ENCODE measurements at places on chromosomes 6 and 20.
A peak's percentile ranks its signal among the peaks of the same experiment; 100 is the strongest.

DNA sequence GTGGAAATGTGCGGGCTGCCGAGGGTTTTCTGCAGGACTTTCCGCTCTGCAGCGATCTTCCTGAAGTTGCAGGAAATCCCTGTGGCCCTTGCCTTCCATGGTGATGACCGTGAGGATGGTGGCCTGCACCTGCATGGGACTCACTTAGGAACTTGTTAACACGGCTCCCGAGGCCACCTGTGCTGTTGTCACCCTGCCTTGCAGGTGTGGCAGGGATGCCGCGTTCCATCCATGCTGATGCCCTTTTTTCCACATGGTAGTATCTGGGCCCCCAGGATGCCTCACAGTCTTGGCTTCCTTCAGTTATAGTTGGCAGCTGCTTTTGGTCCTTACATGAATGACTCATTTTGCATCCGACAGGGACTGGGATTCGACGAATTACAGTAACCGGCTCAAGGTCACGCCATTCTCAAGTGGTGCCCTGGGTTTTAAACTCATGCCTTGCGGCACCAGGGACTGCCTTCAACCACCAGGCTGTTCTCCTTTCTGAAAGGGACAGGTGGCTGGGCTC, 37.2 kb downstream of the SYNJ2 start:
- DNase-seq = no peak

DNA sequence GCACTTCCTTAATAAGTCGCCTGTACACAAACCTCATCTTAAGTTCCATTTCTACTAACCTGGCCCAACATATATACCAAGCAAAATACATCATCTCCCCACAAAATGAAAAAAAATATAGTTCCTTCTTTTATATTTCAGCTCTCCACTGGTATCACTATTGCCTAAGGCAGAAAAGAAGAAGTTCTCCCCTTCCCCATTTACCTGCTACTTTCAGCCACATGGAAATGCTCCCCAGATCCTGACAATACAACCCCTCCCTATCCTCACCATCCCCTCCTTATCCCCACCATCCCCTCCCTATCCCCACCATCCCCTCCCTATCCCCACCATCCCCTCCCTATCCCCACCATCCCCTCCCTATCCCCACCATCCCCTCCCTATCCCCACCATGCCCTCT, 175.7 kb downstream of the LINC00237 start:
- DNase-seq = no peak

DNA sequence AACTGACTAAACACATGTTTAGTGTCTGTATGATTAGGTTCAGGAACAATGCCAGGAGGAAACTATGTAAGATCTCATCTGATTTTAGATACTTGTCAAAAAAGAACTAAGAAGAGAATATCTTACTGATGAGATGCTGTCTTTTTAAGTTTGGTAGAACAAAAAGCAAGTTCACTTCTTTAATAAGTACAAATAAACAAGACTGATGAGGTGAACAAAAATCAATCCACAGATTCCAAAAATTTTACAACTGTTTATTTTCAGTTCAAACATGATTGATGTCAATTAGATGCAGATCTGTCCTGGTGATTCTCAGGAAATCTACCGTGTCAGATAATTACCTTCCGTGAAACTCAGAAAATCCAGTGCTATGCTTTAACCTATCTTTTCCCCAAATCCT, 24.9 kb downstream of the EPHA7 start:
- DNase-seq = no peak

DNA sequence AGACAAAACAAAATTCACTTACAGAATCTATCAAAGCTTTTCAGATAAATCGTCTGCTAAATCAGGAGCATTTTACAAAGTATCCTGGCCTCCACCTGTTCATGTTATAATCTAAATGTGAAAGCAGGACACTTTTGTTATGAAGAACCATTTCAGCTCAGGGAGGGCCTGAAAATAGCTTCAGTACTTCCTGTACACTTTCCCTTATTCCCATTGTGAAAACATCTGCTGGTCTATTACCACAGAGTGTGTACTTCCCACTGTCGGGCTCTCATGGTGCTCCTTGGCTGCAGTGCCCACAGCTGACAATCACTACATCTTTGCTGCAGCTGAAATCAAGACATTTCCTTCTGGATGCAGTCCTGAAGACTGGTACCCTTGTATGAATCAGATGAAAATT, 128.1 kb downstream of the OPRM1 start:
- no peak for DNase-seq

DNA sequence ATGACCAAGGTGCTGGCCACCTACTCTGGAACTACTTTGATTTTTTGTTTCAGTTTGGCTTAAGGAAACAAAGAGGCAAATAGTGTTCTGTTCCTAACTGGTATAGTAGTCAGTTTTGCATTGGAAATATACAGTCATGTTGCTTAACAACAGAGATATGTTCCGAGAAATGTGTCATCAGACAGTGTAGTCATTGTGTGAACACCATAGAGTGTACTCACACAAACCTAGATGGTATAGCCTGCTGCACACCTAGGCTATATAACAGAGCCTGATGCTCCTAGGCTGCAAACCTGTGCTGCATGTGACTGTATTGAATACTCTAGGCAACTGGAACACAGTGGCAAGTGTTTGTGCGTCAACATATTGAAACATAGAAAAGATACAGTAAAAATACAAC, 80.4 kb downstream of the ARID1B start:
- no peak for DNase-seq

DNA sequence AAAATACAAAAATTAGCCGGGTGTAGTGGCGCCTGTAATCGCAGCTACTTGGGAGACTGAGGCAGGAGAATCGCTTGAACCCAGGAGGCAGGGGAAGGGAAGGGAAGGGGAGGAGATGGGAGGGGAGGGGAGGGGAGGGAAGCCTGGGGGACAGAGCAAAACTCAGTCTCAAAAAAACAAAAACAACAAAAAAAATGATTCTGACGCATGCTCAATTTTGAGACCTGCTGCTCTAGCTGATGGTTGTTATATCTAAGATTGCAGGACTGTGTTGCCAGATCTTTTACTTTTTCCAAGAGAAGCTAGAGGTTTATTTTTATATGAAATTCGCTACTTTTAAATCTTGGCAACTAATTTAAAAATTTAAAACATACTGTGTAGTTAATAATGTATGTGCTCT, 2.4 kb upstream of the WFDC2 start:
- no peak for DNase-seq

- DNase-seq = no peak
These were observed 267.6 kb upstream of the SGK1 start for GRCh38 chr6:134585517-134585873.

GRCh38 chr6:44453146-44453545, 65.6 kb downstream of the CDC5L start:
- DNase-seq = no peak

- DNase-seq = no peak
These were observed 208.1 kb downstream of the PLCB4 start for GRCh38 chr20:9276966-9277468.

- no peak for DNase-seq
These were observed 118.7 kb downstream of the BMP2 start for GRCh38 chr20:6886065-6886729.

- DNase-seq = no peak
These were observed 9.7 kb downstream of the LRRN4 start for GRCh38 chr20:6044115-6044514.

- DNase-seq = no peak
These were observed 114.2 kb upstream of the LY86 start for GRCh38 chr6:6474170-6474920.

- no peak for DNase-seq
These were observed 229.8 kb upstream of the CEP162 start for GRCh38 chr6:84457276-84457675.

- no peak for DNase-seq
These were observed 7.4 kb upstream of the INSM1 start for GRCh38 chr20:20360464-20360863.

- DNase-seq = peak; percentile 60
These were observed at the start of gene OGFRL1 for GRCh38 chr6:71288228-71289038. OGFRL1 (plus strand) TSS chr6:71288811; CDS start chr6:71288937, 126 bp downstream.

- no peak for DNase-seq
These were observed 14.6 kb downstream of the NRSN1 start for GRCh38 chr6:24140591-24140990.

DNA sequence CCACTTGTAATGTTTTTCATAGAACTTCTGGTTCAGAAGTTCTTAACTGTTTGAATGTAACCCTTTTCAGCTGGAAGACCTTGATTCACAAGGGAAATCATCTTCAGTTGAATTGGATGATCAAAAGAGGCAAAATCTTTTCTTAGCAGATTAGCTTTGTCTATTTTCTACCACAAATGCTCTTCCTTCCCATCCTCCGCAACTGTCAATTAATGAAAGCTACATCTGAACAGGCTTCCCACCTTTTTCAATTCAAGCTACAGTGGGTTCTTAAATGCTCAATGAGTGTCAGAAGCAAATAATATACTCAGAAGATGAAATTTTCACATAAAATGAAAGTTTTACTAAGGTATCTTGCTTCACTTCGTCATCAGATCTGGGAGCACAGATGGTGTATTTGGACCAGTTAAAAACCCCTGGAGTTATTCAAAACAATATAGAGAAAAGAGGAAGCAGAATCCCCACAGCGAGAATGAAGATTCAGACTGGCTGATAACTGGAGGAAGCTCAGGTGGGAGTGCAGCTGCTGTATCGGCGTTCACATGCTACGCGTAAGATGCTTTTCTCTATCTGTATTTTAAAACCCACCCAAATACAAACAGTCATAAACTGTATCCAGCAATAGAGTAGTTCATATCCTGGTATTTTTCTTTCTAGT, 19.4 kb downstream of the QRSL1 start:
- DNase-seq = no peak

DNA sequence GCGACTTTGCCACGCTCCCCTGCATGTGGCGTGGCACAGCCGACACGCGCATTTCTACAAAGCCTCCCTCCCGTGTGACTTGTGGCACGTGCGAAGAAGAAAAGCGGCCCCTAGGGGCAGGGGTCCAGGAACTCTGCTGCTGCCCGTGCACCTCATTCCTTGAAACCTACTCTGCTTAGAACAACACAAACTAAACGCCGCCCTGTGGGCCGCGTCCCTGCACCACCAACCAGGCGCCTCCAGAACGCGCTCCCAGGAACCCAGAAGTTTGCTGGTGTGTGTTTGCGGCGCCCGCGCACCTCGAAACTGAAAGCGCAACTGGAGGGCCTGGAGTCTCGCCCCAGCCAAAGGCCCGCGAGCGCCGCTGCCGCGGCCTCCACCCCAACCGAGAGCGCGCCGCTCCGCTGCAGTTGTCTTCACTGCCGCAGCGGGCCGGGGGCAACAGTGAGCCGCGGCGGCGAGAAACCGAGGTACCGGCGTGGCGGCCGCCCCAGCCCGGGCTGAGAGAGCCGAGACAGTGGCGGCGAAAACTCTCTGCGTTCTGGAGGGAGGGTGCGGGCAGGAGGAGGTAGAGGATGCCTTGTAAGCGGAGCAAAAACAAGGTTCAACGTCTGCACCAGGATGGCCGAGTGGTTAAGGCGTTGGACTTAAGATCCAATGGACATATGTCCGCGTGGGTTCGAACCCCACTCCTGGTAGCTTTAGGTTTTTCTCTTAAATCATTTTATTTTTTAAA, 65.8 kb downstream of the STX11 start:
- DNase-seq = peak; percentile 82

DNA sequence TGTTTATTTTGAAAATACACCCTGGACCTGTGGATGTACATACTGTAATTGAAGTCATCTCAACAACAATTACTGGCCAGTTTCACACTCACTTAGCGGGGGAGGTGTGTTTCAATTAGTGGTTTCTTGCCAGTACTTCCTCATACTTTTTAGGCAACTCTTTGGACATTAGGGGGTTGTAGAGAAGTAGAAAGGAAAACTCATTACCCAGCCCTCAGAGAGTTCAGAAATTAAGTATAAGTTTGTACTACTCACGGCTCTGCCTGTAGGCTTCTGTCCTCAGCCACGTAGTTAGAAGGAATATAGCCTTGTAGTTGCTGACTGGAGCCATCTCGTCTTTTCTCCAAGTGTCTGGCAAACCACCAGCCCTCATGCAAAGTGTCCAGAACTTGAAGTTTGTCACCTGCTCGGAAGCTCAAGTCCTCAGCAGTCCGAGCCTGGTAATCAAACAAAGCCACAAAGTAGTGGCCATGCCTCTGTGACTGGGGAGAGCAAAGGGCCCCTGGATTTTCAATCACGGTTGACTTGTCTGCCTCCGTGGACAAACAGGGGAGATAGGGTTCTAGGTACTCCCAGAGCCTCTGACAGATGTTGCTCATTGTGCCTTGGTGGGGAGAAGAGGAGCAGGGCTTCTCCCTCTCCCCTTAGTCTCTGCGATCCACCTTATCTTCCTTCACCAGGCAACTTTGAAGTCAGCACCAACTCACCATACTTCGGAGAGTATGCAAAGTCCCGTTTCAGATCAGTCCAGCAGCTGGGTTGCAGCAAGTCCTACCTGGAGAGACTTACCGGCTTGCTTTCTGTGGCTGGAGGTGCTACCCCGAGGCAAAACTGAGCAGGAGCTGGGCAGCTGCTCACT, 749 bp downstream of the FRK start:
- DNase-seq = no peak

- no peak for DNase-seq
These were observed 136.6 kb downstream of the GMDS start for GRCh38 chr6:2108700-2109306.

DNA sequence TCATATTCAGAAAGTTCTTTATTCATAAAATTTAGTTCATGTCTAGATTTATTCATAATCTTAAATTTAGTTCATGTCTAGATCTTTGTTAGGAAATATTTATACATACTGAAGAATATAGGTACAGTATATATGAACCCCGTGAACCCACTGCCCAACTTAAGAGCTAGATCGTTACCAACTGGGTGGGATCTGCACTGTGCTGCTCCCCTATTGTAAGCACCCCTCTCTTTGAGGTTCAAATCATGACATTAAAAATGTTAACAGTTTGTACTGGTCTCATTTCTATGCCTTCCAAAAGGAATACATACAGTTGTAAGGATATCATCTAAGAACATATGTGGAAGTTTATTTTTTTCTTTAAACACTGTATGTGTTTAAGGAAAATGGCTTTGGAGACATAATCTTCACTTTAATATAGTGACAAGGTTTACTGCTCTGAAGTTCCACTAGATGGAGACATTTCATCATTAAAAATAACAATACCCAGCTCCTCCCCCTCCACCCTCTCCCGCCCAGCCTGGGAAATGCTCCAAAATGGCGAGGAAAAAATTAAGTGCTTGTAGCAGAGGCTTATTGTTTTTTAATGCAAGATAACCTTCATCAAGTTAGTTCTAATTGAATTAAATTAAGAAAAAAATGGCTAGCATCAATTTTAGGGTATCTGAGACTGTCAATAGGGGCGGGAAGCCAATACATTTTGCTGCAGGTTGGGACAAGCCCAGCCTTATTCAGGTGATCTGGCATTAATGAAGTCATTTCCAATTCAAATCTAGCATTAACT, 104.1 kb upstream of the TRAF3IP2 start:
- peak; percentile 46 for DNase-seq

GRCh38 chr6:149095842-149096241, 221.7 kb upstream of the TAB2 start:
- no peak for DNase-seq

- peak; percentile 4 for DNase-seq
These were observed 28.8 kb downstream of the PDE7B start for GRCh38 chr6:135880066-135880972.

DNA sequence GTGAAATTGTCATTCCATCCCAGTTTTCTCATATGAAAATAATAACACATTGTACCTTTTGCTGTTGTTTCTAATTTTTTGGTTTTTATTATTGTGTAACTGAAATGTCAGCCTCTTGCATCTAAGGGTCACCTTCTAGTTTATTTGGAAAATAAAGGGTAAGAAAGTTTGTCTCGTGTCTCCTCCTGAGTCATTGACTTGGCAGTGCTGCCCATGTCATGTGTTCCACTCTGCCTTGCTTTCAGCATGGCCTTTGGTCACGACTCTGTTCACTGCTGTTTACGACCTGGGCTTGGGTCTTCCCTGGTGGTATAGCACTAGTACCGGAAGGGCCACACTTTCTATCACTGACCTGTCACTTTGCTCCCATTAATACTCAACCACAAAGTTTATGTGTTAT, 171.4 kb upstream of the RSPO3 start:
- no peak for DNase-seq

Data from T-helper 9 cell (primary cell).